ENCODE measurements at places on chromosomes 3 and 15.

DNA sequence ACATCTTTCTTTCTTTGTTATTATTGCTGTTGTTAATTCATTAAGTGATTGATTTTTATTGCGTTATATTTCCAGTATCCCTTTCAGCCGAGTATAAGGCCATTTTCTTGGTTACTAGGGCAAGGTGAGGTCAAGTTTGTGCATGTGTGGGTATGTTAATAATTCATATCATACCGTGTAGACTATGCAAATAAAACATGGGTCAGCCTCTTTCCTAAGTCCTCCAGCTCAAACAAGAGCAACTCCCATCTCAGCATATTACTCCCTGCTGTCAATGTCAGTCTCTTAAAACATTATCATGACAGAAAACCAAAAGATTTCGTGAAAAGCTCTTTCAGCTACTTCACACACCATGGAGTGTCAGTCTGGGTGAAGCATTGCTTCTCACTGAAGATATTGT, 103.9 kb upstream of the ST8SIA2 start:
- DNase-seq: no peak

DNA sequence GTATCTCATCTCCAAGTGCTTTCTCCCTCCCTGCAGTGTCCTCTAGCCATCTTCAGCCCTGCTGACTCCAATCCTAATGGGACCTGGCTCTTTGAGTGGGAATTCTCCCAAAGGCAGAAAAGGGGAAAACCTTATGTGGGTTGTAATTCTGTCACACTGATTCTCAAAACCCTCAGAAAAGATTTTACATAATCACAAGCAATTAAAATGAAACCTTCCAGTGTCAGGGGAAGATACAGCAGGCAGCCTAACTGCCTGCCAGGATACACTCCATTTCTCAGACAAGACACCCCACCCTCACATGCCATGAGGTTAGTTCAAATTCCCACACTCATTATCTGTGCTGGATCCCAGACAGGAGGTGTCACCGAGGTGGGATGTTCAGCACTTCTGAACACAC, 121.4 kb downstream of the RFTN1 start:
- no peak for DNase-seq

GRCh38 chr3:98812851-98813374, 49.8 kb downstream of the ST3GAL6 start:
- DNase-seq: no peak

- peak; percentile 60 for DNase-seq
These were observed 31.0 kb downstream of the POC1A start for GRCh38 chr3:52123106-52123725.

DNA sequence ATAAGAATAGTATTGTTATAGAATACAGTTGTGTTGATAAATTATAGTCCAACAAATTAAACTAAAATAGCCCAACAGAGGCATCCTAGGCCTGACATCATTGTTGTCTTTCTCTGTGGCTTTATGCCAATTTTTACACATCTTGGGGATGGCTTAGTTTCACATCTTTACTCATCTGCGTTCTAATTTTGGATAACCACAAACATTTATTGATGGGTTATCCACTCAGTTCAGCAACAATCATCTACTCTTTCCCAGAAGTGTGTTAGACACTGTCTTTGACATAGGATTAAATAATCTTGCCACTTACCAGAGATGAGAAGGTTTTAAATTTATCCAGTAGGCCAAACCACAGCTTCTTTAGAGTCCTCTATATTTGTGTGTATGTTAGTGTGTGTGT, 120.8 kb upstream of the PHLDB2 start:
- no peak for DNase-seq

GRCh38 chr3:171028025-171028778, 1.7 kb upstream of the SLC2A2 start:
- peak; percentile 63 for DNase-seq

DNA sequence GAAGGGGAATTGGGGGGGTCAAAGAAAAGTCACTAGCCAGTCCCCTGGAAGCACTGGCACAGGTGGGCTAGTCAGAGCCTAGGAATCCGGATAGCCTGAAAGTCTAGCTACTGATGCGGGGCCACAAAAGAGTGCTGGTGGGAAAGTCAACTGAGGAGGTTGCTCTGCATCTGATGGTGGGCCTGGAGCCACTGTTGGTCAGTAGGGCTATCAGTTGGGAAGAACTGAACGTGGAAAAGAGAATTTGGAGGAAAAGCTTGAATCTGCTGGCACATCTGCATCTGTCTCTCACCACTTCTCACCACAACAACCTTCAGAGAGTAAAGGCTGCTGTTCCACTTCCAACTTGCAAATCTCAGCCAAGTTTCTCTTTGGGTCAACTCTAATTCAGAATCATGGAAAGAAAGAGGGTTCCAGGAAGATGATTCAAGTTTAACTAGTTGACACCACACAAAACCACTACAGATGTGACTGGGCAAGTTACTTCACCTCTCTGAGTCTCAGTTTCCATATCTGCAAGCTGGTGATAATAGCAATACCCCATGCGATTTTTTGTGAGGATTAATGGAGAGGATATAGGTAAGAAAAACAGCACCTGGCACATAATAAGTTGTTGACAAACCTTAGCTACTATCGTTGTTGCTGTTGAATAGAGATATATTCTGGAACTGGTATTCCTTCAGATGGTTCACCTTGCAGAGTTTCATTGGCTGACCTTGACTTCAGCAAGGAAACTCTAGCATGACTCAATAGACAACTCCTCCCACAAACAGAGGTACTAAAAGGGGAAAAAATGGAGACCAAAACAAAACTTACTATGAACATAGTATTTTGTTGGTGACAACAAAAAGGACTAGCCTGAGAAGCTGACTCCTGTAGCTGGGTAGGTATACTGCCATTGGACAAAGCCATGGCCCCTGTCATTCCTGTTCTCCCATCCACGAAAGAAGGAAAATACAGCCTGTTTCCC, 280.2 kb upstream of the STT3B start:
- DNase-seq: no peak

- no peak for DNase-seq
These were observed 163.8 kb upstream of the CDIN1 start for GRCh38 chr15:36415643-36416042.

DNA sequence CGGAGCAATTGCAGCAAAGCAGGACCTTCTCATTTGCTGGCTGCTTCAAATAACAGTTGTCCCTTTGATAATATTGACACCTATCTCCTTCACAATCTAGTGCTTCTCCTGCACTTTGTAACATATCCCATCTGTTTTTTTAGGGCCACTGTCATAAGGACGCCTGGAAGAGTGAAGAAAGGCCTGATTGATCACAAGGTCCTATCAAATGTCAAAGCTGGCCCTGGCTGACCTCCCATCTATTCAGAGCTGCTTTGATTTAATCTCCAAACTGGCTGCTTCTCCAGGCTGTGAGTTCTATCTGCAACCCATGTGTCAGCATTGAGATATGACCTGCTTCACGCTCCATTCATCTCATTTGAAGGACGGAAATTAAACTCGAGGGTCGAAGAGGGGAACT, 601.2 kb upstream of the KCNMB2 start:
- no peak for DNase-seq

GRCh38 chr15:58484791-58485600, 53.2 kb downstream of the LIPC start:
- no peak for DNase-seq

DNA sequence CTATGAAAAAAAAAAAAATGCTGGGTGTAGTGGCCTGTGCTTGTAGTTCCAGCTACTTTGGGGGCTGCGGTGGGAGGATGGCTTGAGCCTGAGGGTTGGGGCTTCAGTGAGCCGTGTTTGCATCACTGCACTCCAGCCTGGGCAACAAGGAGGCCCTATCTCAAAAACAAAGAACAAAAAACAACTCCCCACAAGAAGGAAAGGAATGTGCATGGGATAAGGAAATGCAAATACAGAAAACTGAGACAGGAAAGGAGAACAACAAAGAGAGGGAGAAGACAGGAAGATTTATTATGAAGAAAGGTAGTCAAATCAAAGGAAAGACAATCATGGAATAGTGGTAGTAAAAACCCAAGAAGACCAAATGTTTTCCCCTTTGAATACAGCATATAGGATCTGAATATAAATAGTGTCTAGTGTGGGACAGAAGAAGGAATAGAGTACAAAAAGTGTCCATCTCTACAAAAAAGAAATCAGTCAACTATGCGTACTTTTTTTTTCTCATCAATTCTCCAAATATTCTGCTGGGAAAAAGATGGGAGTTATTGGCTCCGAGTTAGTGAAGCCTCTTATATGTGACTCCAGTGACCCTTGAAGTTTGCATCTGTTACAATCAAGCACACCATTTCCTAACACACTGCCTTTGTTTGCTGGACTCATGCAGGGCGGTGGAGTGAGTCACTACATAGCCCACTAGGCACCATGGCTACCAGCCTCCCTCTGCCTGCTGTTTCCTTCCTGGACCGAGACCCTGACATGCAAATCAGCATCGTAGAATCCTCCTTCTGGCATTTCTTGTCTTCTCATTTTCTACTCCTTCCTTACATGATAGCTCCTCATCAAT, 101.2 kb upstream of the PTX3 start:
- no peak for DNase-seq

DNA sequence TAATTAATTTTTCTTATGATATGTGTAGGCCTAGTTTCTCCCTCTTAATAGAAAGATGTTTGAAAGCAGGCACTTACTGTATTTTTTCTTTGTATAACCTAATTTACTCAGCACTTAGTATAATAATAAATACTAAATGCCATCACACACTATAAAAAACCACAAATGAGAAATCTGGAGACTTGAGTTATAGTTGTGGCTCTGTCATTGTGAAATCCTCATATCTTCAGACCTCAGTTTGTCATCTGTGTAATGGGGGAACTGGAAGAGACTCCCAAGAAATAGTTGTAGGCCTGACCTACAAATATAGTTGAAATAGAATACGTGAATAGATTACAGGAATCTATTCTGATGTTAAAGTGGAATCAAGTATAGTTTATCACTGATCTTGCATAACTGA, 287.6 kb upstream of the DPH6 start:
- no peak for DNase-seq

DNA sequence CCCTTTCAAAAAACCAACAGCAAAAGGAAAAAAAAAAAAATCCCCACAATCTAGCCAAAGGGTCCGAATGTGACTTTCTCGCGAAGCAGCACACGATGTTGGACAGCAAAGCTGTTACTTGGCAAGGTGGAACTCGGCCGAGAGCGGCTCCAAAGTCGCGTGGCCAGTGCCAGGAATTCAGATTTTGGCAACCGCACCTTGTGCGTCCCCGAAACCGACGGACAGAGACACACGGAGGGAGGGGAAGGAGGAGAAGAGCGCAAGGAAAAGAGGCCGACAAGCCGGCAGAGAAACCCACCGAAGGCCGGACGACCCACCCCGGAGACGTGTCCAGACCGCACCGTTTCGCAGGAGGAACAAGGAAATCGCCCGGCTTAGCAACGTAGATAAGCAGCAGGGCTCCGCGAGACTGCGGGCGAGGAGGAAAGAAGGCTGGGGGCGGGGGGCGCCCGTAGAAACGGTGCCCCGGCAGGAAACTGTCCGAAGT, 517.3 kb downstream of the MECOM start:
- DNase-seq: peak; percentile 2

DNA sequence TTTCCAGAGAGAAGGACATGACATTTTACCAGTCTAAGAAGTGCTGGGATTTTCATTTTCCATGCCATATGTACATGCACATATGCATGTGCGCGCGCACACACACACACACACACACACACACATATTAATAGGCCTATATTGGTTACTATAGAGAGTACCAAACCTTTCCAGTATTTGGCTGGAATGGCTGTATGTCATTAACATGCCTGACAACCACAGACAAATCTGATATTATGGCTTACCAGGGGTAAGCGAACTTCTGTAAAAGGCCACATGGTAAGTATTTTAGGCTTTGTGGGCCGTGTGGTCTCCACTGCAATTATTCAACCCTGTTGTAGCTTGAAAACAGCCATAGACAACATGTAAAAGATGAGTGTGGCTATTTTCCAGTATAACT, 97.2 kb upstream of the TSPAN3 start:
- DNase-seq: no peak

DNA sequence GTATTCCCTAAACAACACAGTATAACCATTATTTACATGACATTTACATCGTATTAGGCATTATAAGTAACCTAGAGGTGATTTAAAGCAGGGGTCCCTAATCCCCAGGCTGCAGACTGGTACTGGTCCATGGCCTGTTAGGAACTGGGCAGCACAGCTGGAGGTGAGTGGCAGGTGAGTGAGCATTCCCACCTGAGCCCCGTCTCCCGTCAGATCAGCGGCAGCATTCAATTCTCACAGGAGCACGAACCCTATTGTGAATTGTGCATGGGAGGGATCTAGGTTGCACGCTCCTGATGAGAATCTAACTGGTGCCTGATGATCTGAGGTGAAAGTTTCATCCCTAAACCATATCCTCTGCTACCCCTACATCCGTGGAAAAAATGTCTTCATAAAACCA, 138.2 kb downstream of the ATP10A start:
- DNase-seq: no peak

GRCh38 chr15:62992302-62992701, 50.2 kb upstream of the TPM1 start:
- DNase-seq: no peak

GRCh38 chr3:149848238-149848637, 35.2 kb downstream of the RNF13 start:
- DNase-seq: no peak

- DNase-seq: no peak
These were observed 451.4 kb downstream of the WDR72 start for GRCh38 chr15:53307952-53308624.

DNA sequence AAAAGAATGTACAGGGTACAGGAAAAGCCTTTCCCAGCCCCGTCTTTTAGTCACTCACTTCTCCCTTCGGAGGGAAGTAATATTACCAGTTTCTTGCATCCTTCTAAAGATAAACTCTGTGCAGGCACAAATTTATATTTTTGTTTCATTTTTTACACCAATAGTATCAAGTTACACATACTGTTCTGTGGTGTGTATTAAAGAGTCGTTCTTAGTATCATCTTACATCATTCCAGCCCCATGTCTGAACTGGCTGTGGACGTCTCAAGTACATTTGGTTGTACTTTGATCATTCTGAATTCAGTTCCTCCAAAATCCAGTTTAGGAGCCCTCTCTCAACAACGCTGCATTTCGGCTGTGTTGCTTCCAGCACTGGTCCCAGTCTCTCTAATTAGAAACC, 68.7 kb downstream of the LMLN start:
- no peak for DNase-seq

DNA sequence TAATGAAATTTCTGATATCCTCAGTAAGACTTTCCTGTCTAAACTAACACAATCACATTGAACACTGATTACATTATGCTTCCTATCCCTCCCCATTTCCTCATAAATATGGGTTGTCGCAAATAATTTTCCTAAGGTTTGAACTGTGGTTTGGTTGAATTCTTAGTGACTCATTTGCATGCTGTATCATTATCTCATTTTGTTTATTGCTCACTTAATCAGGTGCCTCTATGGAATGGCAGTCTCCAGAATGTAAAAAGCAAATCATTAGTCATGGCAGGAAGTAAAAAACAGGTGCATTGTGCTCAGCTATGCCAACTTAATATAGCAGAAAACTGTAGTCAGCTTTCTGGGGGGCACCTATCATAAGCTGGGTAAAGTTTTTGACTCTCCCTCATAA, 216.0 kb upstream of the ZBTB20 start:
- DNase-seq: no peak

DNA sequence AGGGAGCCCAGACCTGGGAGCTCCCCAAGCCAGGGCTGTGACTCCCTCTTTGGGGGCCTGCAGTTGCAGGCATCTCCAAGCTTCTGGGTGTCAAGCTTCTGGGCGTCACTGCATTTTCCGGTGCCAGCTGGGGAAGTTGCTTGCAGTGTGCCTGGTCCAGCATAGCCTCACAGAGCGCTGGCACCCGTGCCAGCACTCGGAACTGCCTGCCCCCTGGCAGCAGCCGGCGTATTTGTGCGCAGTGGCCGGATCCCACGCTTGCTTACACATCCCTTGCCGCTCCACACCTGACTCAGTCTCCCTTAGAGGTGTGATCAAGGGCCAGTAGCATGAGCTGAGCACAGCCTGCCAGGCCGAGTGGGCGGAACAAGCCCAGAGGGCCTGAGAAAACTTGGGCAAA, 37.0 kb downstream of the COMMD2 start:
- DNase-seq: no peak

Measured in stimulated activated CD4-positive, alpha-beta T cell treated with anti-CD3 and anti-CD28 coated beads, Interleukin-1b, Interleukin-23, amount 100 ng/mL, for 48 hours (primary cell).